Urothelium cell line (cell line): ENCODE measurements at places on chromosomes 6 and 20.

DNA sequence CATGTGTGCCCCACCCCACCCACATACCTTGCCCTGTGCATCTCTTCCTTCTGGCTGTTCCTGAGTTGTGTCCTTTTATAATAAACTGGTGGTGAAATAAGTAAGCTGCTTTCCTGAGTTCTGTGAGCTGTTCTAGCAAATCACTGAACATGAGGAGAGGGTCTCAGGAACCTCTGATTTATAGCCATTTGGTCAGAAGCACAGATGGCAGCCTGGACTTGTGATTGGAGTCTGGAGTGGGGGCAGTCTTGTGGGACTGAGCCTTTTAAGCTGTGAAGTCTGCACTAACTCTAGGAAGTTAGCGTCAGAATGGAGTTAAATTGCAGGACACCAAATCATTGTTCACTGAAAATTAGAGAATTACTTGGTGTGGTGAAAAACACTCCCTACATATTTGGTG, 245.4 kb downstream of the LRFN2 start:
- no peak for DNase-seq

DNA sequence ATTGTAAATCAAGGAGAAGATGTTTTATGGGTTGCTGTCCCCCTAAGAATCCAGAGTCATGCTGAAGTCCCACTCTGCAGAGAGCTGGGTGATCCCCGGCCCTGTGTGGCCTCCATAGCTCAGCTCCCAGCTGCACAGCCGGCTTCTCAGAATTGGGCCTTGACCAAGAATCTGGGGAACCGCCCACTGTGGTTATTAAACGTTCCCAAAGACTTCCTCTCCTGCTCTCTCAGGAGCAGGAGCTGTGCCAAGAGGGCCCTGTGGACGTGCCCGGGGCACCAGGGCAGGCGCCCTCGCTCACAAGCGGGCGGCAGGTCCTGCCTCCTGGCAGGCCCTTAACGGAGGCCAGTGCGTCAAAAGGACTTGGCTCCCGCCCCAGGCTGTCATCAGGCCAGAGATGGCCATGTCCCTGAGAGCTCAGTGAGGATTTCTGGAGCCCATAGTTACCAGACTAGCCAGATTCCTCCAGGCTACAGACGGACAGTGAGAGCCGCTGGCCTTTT, 30.4 kb downstream of the ZC3H12D start:
- DNase-seq: peak; percentile 81

- DNase-seq: no peak
Measured at GRCh38 chr20:63617092-63617875, 9.6 kb downstream of the GMEB2 start.

DNA sequence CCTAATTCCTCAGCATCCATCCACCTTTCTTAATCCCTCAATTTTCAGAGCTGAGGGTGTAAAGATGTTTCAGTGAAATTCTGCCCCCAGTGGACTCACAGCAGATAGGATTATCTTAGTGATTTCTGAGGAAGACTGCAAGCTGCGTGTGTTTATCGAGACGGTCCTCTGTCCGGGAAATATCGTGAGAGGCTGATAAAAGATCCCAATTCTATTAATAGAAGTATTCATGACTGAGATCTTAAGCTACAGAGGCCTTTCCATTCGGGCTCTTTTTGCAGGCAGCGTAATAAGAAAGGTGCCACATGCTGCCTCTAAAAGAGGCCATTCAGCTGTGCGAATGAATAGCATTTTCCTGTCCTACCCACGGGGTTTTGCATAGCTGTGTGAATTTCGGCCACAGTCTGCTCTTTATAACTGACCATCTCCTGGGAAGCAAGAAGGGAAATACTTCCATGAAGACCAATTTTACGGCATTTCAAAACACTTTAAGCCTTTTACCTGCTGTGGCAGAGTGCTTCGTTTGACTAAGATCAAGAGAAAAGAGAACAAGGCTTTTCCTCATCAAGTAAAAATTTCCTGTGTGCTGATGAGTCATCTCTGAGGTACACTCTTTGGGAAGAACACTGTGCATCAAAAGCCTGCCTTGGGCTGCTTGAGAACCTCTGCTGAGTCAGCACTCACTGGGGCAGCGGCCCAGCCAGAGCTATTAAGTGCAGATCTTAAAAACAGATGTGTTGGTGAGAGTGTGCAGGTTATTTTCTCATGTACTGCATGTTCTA, 208.8 kb downstream of the ARHGAP18 start:
- peak; percentile 87 for DNase-seq

DNA sequence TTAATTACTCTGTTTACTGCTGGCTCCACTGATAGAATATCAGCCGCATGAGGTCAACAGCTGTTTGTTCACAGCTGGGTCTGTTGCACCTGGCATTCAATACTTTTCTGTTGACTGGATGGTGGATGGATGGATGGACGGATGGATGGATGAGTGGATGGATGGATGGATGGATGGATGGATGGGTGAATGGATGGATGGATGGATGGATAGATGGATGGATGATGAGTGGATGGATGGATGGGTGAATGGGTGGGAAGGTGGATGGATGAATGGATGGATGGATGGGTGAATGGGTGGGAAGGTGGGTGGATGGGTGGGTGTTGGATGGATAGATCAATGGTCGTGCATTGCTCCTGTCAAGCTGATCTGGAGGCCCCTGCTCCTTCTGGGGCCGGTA, 422.2 kb upstream of the SULF2 start:
- DNase-seq: no peak

GRCh38 chr6:44138717-44139350, 11.5 kb downstream of the TMEM63B start:
- DNase-seq: no peak

GRCh38 chr6:125325586-125325985, 23.8 kb upstream of the HDDC2 start:
- no peak for DNase-seq

DNA sequence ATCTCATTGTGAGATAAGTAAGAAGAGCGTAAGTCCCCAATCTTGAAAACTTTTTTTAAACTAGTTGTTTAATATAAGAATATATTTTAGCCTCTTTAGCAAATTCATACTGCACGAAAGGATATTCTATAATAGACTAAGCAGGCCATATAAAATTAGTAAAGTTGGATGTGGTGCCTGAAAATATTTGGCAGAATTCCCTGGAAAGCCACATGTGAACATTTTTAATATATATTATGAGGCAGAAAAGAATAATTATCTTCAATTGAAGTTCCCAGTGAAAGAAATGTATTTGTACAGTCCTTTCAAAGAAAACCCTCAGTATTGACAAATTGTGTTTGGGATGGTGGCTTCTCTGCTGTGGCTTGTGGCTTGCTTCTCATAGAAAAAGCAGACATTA, 237.5 kb upstream of the JAG1 start:
- no peak for DNase-seq

GRCh38 chr20:58136149-58136484, 92.3 kb downstream of the ANKRD60 start:
- DNase-seq: no peak

- DNase-seq: no peak
Measured at GRCh38 chr20:57408131-57408530, 16.9 kb downstream of the RBM38 start.

- no peak for DNase-seq
Measured at GRCh38 chr6:142172758-142173157, 25.7 kb downstream of the VTA1 start.
